ENCODE measurements at places on chromosomes 1 and 21. TPM values are rescaled to one million over a fixed set of nuclear protein-coding genes. Genes with fewer than 3 reads are reported as not detected.

Gene KIAA0040
- total RNA-seq, result 28.7 TPM

Gene ARHGEF16
- 0.22 TPM for total RNA-seq

Gene PCP4L1
- not detected for total RNA-seq

Gene HSD17B7
- total RNA-seq, result 38.7 TPM

Gene VSIG8
- not detected for total RNA-seq

Gene EXO1
- total RNA-seq, result 0.41 TPM

Gene ATAD3C
- total RNA-seq, result 1.5 TPM

Gene MFSD2A
- total RNA-seq, result 0.42 TPM

Gene ESRRG
- not detected for total RNA-seq

- H3K27me3 ChIP-seq, result no peaks in the 10 kb centered on the region
- H3K4me1 ChIP-seq, result no peaks in the 10 kb centered on the region
- no peak overlapping the region for H3K4me3 ChIP-seq
- no peak overlapping the region for H3K27ac ChIP-seq
- no peaks in the 10 kb centered on the region for H3K36me3 ChIP-seq
- no peak for DNase-seq
Measured at GRCh38 chr1:58307431-58307830, 239.1 kb downstream of the OMA1 start.

DNA sequence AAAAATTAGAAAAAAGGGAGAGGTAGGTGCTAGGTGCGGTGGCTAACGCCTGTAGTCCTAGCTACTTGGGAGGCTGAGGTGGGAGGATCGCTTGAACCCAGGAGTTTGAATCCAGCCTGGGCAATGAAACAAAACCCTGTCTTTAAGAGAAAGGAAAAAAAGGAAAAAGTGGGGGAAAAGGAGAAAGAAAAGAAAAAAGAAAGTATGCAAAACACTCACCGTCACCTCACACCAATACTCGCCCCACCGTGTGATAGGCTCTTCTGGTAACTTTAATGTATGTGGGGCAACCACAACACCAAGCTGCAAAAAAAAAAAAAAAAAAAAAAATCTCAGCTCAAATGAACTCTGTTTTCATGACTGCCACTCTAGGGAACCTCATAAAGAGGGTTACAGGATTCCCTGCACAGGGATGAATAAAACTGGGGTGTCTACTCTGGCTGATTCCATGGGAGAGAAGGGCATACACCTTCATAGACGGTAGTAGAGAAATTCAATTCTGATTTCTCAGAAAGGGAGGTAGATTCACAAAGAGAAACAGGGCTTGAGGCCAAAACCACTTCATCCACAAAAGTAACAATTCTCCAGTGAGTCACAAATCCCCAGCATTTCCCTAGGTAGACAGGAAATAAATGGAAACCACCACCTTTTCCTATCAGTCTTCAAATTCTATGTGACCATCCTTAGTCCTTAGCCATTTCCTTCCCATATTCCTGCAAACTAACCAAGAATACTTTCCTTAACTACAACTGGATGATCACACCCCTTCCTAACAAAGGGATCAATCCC is 2.5 kb downstream of the MRPL9 start:
- no peak overlapping the region for H3K4me3 ChIP-seq
- H3K27me3 ChIP-seq, result no peaks in the 10 kb centered on the region
- DNase-seq, result no peak
- peaks cover 16% of the 10 kb centered on the region for H3K4me1 ChIP-seq

- no peak for DNase-seq
- H3K4me1 ChIP-seq, result peaks cover 30% of the 10 kb centered on the region
- peak overlapping the region; percentile 77 for H3K27ac ChIP-seq
- peaks cover 8% of the 10 kb centered on the region for H3K36me3 ChIP-seq
Measured at GRCh38 chr1:160206421-160207117, 1.4 kb downstream of the PEA15 start.

GRCh38 chr1:11740258-11741192 is 4.6 kb downstream of the AGTRAP start:
- no peaks in the 10 kb centered on the region for H3K36me3 ChIP-seq
- peak overlapping the region; percentile 9 for H3K4me3 ChIP-seq
- no peak overlapping the region for H3K27ac ChIP-seq
- peaks cover 65% of the 10 kb centered on the region for H3K4me1 ChIP-seq

DNA sequence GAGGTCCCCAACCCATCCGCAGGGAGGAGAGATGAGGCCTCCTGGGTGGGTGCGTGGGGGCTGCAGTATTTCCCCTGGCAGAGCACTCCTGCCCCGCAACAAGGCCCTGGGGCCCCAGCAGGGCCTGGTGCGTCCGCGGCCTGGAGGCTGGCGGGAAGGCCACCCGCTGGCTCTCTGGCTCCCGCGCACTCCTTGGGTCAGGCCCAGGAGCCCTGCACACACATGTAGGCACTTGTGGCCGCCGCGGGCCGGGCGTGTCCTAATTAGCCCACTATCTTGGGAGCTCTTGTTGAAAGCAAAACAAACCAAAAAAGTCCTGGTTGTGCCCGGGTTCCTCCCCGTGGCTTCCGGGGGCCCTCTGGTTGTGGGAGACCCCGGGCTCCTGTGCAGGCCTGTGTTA is 49.7 kb upstream of the CCDC27 start:
- no peaks in the 10 kb centered on the region for H3K27me3 ChIP-seq
- H3K4me1 ChIP-seq, result no peaks in the 10 kb centered on the region
- no peak overlapping the region for H3K27ac ChIP-seq
- H3K36me3 ChIP-seq, result no peaks in the 10 kb centered on the region

DNA sequence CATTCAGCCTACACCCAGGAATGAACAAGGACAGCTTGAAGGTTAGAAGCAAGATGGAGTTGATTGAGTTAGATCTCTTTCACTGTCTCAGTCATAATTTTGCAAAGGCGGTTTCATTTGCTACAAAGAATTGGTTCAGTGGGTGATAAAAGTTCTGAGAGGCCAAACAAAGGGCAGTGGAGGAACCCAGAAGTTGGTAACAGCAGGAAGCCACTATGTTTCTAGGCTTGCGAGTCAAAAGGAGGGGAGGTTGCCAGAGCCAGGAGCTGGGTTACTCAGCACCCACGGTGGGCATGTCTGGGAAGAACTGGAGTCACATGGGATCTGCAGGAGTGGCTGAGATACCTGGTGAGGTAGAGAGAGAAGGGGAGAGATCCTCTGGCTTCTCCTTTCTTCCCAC is 64.2 kb upstream of the MRPS6 start:
- H3K4me3 ChIP-seq, result no peak overlapping the region
- no peaks in the 10 kb centered on the region for H3K27me3 ChIP-seq
- H3K36me3 ChIP-seq, result no peaks in the 10 kb centered on the region
- DNase-seq, result no peak
- H3K27ac ChIP-seq, result no peak overlapping the region

DNA sequence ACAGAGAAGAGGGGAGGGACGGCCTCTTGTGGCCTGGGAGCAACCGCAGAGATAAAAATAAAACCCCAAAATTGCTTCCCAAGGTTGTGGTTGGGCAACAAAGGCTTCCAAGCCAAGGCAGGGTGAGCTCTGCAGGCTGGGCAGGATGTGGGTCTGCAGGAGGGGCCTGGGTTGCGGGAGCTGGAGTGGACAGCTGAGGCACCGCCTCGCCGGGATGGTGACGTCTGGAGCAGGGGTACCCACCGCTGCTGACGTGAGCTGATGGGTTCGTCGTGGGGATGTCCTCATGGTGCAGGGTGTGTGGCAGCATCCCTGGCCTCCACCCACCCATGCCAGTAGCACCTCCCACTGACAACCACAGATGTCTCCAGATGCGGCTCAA is 3.7 kb downstream of the AURKAIP1 start:
- H3K4me3 ChIP-seq, result peak overlapping the region; percentile 53
- H3K27me3 ChIP-seq, result no peaks in the 10 kb centered on the region
- peak; percentile 87 for DNase-seq
- peaks cover 46% of the 10 kb centered on the region for H3K4me1 ChIP-seq
- H3K27ac ChIP-seq, result peak overlapping the region; percentile 64

GRCh38 chr21:34843562-34843961 is 174.8 kb downstream of the CLIC6 start:
- DNase-seq, result no peak
- H3K27ac ChIP-seq, result no peak overlapping the region
- H3K36me3 ChIP-seq, result peaks cover 47% of the 10 kb centered on the region
- no peak overlapping the region for H3K4me3 ChIP-seq

GRCh38 chr1:65525266-65526048 is 105.0 kb downstream of the LEPR start:
- H3K27me3 ChIP-seq, result peaks cover 8% of the 10 kb centered on the region
- H3K27ac ChIP-seq, result no peak overlapping the region
- DNase-seq, result no peak
- H3K36me3 ChIP-seq, result no peaks in the 10 kb centered on the region
- no peak overlapping the region for H3K4me3 ChIP-seq

DNA sequence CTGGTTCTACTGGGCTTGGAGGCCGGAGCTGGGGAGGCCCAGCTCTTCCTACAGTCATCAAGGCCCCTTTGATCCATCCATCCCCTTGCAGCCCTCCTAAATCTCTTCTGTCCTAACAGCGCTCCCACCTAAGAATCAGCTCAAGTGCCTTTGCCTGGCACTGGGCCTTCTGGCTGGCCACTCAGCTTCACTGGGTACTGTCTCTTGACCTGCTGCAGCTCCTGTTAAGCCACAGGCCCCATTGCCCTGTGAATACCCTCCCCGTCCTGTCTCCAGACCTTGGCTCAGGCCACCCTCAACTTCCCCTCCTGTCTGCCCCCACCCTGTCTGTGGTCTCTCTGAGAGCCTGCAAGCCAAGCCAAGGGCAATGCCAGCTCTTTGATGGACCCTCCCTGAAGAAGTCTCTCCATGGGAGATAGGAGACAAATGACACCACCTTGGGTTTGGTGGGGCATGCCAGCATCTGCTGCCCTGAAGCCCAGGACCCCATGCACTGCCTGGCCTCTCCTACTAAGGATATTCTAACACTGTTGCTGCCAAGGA is 27.3 kb downstream of the FAM151A start:
- H3K27ac ChIP-seq, result no peak overlapping the region
- DNase-seq, result no peak
- H3K36me3 ChIP-seq, result no peaks in the 10 kb centered on the region
- no peaks in the 10 kb centered on the region for H3K27me3 ChIP-seq
- H3K4me1 ChIP-seq, result no peaks in the 10 kb centered on the region

GRCh38 chr1:9689011-9689706 is 37.6 kb downstream of the PIK3CD start:
- H3K36me3 ChIP-seq, result peaks cover 18% of the 10 kb centered on the region
- peaks cover 77% of the 10 kb centered on the region for H3K4me1 ChIP-seq
- H3K4me3 ChIP-seq, result peak overlapping the region; percentile 57
- DNase-seq, result peak; percentile 78
- no peaks in the 10 kb centered on the region for H3K27me3 ChIP-seq

GRCh38 chr1:220316305-220316704 is 44.1 kb upstream of the RAB3GAP2 start:
- no peak overlapping the region for H3K4me3 ChIP-seq
- H3K36me3 ChIP-seq, result no peaks in the 10 kb centered on the region

GRCh38 chr1:33295450-33296081 is 25.3 kb downstream of the A3GALT2 start:
- DNase-seq, result peak; percentile 83
- H3K27ac ChIP-seq, result no peak overlapping the region
- no peak overlapping the region for H3K4me3 ChIP-seq

- DNase-seq, result no peak
- H3K36me3 ChIP-seq, result no peaks in the 10 kb centered on the region
- no peak overlapping the region for H3K27ac ChIP-seq
- H3K4me3 ChIP-seq, result no peak overlapping the region
Measured at GRCh38 chr1:235423214-235423652, 56.0 kb downstream of the TBCE start.

Measured in CD4-positive, alpha-beta memory T cell (primary cell).